Activated CD8-positive, alpha-beta T cell treated with anti-CD3 and anti-CD28 coated beads for 36 hours (primary cell): ENCODE measurements at places on chromosomes 12 and 14. TPM values are rescaled to one million over a fixed set of nuclear protein-coding genes. Genes with fewer than 3 reads are reported as not detected.
A peak's percentile ranks its signal among the peaks of the same experiment; 100 is the strongest.

Gene EXOC3L4
- total RNA-seq = not detected

Gene PPP4R4
- total RNA-seq = 0.63 TPM

- DNase-seq = no peak
- no peaks in the 10 kb centered on the region for H3K36me3 ChIP-seq
- peaks cover 33% of the 10 kb centered on the region for H3K27me3 ChIP-seq
- H3K4me1 ChIP-seq = peaks cover 2% of the 10 kb centered on the region
- no peak overlapping the region for H3K4me3 ChIP-seq
These were observed 1.5 kb upstream of the FZD10 start for GRCh38 chr12:130160711-130161231.

GRCh38 chr12:120842595-120842994 is 61.6 kb downstream of the SPPL3 start:
- H3K27me3 ChIP-seq = no peaks in the 10 kb centered on the region
- peaks cover 44% of the 10 kb centered on the region for H3K4me1 ChIP-seq
- H3K4me3 ChIP-seq = no peak overlapping the region
- no peak for DNase-seq
- H3K36me3 ChIP-seq = peaks cover 2% of the 10 kb centered on the region

DNA sequence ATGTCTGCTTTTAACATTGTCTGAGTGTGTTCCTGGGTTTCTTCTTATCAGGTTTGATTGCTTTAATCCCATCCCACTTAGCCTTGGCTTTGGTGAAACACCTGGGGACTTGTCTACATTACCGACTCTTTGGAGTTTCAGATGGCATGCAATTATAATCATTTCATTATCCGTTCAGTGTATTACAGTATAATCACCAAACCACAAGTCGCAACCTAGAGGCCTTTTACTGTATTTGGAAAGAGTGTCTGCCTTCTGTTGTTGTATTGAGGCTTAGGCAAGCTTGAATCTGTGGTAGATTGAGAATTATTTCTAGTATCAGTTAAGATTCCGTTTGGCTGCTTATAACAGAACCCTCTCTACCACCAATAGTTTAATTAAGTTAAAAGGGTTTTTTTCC is 103.9 kb downstream of the TGFB3 start:
- H3K27ac ChIP-seq = no peak overlapping the region
- H3K27me3 ChIP-seq = no peaks in the 10 kb centered on the region
- no peak overlapping the region for H3K4me3 ChIP-seq
- no peak for DNase-seq

DNA sequence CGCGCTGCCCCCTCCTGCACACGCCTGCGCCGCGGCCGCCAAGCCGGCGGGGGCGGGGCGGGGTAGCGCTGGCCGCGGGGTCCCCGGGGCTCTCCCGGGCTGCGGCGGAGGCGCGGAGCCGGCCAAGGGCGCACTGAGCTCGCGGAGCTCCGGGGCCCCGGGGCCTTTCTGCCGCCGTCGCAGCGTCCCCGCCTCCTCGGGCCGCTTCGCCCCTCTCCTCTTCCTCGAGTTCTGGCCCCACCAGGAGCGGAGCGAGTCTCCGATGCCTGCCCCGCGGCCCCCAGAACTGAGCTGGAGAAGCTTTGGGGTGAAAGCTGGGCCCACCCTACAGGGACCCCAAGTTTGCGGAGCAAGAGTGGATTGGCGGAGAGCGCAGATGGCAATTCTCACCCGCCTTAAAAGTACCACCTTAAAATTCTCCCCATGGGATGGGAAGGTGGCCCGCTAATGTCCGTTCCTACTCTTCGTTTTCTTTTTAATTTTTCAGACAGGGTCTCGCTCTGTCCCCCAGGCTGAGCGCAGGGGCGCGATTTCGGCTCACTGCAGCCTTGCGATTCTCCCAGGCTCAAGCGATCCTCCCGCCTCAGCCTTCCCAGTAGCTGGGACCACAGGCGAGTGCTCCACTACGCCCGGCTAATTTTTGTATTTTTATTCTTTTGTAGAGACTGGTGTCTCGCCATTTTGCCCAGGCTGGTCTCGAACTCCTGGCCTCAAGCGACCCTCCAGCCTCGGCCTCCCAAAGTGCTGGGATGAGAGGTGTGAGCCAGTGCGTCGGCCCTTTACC is 129.6 kb downstream of the NDUFA12 start:
- peaks cover 18% of the 10 kb centered on the region for H3K4me1 ChIP-seq
- peak overlapping the region; percentile 41 for H3K4me3 ChIP-seq
- no peak for DNase-seq
- peaks cover 50% of the 10 kb centered on the region for H3K27me3 ChIP-seq
- no peak overlapping the region for H3K27ac ChIP-seq

DNA sequence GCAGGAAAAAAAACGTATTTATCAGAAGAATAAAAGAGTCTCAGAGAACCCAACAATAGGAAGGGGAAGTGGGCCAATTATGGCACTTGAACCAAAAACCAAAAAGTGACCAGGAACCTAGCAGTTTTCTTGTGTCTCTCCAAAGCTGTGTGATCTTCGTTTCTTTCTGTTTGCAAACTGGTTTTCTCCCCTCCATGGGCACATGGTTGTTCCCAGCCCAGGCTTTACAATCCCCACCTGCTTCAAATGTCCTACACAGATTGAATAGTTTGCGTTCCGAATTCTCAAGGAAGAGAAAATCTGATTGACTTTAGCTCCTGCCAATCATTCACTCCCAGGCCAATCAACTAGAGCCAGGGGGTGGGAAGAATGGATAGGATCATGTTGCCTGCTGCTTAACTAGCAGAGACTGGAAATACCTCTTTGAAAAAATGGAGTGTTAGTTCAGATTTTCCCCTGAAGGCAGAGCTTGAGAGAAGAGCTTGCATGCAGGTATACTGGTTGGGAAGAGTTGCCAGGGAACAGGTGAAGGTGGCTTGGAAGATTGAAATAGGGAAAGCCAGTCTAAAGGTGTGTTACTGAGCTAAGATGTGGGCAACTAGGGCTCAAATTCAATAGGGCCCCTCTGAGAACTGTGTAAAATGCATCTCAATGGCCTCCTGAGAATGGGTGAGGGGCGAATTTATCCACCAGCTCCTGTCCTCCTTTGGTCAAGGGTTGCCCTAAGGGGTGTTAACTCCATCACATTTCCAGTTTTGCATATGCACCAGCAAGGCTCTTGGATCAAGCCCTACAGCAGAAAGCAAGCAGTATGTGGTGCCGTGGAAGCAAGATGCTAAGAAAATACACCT is 106.4 kb upstream of the SRRM4 start:
- DNase-seq = no peak
- H3K27me3 ChIP-seq = no peaks in the 10 kb centered on the region
- H3K4me1 ChIP-seq = no peaks in the 10 kb centered on the region
- H3K27ac ChIP-seq = no peak overlapping the region
- no peak overlapping the region for H3K4me3 ChIP-seq
